ENCODE measurements at places on chromosomes 12 and 14.

- DNase-seq: no peak
Observed at GRCh38 chr12:103805655-103806360, 35.2 kb downstream of the NT5DC3 start.

DNA sequence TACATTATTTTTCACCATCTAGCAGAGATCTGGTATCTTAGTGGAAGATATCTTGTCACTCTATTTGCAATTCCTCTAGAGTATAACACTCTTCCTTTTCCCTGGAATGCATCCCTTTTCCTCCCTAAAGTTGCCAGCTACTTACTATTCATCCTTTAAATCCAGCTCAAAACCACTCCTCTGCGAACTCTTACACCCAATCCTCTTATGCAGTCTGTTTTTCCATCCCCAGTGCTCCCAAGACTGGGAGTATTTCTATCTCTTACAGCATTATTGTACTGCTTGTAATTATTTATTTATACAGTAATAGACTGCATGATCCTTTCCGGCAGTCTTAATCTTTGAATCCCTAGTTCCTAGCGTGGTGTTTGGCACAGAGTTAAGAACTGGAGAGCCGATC is 2.9 kb upstream of the SRGAP1 start:
- no peak for DNase-seq

- DNase-seq: no peak
Observed at GRCh38 chr14:43232261-43232660, 1274.8 kb downstream of the FSCB start.

- no peak for DNase-seq
Observed at GRCh38 chr12:10214895-10215267, 2.2 kb downstream of the GABARAPL1 start.

GRCh38 chr14:60183741-60184140 is 18.5 kb upstream of the DHRS7 start:
- no peak for DNase-seq

- DNase-seq: no peak
Observed at GRCh38 chr12:132717011-132717410, 6.4 kb downstream of the PGAM5 start.

DNA sequence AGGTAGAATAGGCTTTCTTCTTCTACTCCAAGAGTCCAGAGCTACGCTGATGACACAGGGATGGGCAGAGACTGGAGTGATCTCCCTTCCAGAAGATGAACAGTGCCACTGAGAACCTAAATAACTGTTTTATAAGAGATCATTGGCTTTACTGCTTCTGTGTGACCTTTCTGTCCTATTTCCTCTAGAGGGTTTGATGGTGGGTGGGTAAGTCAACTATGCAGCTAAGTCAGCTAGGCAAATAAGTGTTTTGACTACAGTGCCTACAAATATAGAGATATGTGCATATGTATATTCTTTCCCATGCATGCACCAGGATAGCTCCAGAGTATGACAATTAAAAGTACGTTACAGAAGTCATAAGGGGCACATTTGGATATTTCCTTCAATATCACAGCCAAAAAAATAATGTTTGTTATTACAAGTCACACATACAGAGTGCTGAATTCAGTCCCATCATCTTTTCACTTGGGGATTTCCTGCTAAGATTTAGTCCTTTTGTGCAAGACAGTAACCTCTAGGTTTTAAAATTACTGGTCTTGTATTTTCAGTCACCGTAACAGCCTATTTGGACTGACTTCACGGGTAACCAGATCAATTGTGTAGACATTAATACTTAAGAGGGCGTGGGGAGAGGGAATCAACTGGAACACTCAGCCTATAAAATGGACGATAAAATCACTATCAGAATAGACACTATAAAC is 412.6 kb upstream of the SOX5 start:
- no peak for DNase-seq

DNA sequence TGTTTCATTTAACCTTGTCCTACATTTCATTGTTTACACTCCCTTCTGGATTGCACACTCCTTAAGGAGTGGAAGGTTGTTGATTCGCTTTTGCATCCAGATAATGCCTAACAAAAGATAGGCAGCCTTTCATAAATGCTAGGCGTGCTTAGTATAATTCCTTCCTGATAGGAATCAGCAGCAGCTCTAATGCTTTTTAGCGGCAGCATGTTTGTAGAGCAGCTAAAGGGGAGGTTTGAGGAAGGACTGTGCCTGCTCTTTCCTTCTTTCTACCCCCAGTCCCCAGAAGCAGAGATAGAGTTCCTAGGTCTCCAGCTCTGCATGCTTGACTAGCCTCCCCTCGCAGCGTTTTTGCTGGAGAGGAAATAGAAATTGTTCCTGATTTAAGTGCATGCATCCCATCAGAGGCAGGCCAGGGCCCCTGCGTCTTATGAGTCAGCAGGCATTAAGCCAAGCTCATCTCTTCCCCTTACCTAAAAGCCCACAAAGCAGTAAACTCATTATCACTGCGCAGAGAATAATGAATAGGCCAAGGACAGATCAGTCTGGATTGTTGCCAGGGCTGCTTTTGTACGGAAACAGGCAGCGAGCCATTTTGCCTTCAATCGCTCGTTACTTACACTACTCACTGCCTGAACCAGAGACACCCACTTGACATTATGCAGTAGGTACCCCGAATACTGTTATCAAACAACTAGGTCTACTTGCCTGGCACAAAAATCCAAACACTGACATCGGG is 14.0 kb upstream of the TBPL2 start:
- no peak for DNase-seq

DNA sequence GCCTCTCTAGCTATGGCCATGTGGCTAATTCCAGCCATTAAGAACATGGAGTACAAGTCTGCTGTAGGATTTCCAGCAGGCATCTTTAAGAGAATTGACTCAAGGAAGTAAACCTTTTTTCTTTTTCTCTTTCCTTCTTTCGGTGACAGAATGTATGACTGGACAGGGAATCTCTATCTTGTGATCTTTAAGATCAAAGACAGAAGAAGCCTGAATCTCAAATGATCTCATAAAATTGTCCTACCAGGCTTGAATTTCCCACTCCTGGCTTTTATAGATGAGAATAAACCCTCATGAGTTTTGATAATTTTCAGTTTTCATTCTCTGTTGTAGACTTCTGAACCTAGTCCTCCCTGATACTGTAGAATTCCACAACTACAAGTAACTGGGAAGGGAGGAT is 11.4 kb downstream of the DUSP6 start:
- DNase-seq: no peak

DNA sequence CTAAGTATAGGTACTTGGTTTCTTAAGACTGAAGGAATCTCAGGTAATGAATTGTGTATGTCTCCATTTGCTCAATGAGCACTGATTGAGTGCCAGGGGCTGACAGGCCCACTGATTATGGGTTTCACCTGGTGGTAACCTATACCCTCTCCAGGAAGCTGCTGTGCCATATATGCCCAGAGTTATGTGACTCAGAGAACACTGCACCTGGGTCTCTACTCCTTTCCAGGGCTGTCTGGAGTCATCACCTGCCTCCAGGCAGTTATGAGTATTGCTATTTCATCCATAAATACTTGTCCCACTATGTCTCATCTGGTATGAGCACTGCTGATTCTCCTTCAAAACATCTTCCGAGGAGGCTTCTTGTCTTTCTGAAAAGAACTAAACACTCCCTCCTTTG is 692.9 kb downstream of the BCL11B start:
- no peak for DNase-seq

GRCh38 chr14:104678901-104679705 is 10.3 kb upstream of the INF2 start:
- no peak for DNase-seq

- DNase-seq: no peak
Observed at GRCh38 chr12:45978108-45978507, 12.3 kb downstream of the SCAF11 start.
